Stimulated activated CD4-positive, alpha-beta T cell treated with anti-CD3 and anti-CD28 coated beads, Interleukin-15, amount 100 ng/mL, for 1 hour (primary cell): ENCODE measurements at places on chromosomes 13 and 19.

GRCh38 chr13:42486711-42487198 lies 87.2 kb upstream of the TNFSF11 start:
- DNase-seq, result no peak

DNA sequence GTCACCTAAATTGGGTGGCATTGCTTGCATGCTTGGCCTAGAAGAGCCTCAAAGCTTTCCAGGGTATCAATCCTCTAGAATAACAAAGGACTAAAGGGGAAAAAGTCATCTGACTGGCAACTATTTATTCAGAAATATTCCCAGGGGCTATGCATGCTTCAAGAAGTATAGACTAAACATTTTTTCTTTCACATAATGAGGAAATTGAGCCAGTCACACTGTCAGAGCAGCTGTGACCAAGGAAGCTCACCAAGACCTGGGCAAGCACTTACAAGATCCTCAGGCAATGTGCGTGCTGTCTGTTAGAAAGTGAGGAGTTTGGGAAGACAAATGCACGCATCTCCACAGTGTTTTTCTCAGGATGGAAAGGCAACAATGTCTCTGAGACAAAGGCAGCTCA lies 747.2 kb downstream of the DIAPH3 start:
- DNase-seq, result no peak

DNA sequence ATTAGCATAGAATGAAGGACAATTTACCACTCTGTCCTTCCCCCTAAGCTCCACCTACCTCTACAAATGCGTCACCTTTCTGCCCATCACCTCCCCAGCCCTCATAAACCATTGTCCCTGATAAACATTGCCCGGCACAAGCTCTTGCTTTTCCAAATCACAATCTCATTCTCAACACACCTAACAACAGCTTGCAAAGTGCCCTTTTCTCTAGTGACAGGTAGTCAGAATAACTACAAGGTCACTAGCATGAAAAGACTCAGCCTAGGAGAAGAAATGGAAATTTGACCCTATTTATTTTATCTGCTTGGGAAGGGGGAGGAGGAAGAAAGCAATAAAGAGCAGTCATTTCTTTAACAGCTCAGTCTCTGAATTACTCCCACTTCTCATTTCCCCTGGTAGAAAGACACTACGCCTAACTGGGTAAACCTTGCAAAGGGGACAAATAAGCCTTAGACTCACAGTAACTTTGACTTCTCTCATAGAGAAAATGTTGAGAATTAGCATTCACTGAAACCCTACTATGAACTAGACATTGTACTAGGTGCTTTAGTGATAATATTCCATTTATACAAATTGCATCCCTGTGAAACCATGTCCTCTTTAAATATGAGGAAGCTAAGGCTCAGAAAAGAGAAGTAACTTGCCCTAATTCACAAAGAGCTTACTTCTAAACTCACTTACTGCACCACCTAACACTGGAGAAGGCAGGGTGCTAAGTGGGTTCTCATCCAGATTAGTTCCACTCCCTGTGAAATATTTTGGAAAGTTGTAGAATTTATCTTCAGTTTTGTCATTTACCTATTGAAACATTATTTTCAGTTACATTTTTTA lies 116.2 kb upstream of the FNDC3A start:
- DNase-seq, result no peak

- no peak for DNase-seq
Measured at GRCh38 chr13:97696921-97697320, 256.6 kb upstream of the IPO5 start.

DNA sequence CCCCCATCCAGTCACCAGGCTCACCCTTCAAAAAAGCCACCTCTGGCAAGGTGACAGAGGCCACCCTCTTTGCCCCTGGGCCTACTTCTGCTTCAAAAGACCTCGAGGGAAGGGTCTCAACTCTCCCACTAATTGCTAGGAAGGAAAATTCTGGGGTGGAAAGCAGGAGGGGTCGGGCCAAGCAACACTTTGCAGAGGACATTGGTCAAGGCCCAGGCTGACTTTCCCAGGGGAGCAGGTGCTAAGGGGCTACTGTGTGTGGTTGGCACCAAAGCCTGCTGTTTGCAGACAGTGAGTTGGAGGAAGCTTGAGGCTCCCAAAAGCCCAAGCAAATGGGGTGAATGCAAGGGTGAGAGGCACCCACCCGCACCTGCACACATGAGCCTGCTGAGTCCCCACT lies 28.6 kb upstream of the VSTM2B start:
- no peak for DNase-seq

GRCh38 chr19:15285896-15286591 lies 46.3 kb downstream of the BRD4 start:
- no peak for DNase-seq

GRCh38 chr13:109665781-109666249 lies 120.6 kb downstream of the IRS2 start:
- no peak for DNase-seq

GRCh38 chr13:45396533-45397095 lies 21.6 kb downstream of the SLC25A30 start:
- no peak for DNase-seq

- peak; percentile 84 for DNase-seq
Measured at GRCh38 chr19:48634424-48635262, 2.5 kb downstream of the DBP start.
